ENCODE measurements at places on chromosomes 2 and 18.

DNA sequence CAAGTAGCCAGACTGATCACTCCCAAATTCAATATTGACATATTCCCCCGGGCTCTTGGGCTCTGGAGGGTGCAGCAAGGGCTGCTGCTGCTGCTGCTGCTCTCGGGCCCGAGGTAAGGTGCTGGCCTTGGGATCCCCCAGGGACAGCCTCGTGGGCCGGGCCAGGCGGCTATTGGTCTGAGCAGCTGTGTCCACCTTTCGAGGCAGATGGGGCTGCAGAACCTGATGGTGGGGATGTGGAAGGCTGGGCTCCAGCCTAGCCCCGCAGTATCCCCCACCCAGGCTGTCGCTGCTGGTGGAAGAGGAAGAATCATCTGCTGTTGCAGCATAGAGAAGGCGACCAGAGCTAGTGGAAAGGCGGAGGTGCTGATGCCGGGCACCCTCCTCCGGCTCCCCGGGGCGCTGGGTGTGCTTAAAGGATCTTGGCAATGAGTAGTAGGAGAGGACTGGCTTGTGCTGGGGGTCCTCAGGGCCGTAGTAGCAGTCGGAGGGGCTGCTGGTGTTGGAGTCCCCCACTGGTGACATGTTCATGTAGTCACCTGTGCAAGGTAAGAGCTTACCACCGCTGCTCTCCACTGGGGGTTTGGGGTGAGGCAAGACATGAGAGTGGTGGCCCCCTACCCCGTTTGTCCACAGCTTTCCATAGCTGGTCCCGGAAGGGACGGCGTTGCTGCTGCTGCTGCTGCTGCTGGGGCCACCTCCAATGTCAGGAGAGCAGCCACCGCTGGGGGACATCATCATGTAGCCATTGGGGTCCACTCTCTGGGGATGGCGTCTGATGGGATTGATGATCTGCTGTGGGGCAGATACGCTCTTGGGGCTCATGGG, 3.4 kb downstream of the IRS1 start:
- DNase-seq, result no peak

DNA sequence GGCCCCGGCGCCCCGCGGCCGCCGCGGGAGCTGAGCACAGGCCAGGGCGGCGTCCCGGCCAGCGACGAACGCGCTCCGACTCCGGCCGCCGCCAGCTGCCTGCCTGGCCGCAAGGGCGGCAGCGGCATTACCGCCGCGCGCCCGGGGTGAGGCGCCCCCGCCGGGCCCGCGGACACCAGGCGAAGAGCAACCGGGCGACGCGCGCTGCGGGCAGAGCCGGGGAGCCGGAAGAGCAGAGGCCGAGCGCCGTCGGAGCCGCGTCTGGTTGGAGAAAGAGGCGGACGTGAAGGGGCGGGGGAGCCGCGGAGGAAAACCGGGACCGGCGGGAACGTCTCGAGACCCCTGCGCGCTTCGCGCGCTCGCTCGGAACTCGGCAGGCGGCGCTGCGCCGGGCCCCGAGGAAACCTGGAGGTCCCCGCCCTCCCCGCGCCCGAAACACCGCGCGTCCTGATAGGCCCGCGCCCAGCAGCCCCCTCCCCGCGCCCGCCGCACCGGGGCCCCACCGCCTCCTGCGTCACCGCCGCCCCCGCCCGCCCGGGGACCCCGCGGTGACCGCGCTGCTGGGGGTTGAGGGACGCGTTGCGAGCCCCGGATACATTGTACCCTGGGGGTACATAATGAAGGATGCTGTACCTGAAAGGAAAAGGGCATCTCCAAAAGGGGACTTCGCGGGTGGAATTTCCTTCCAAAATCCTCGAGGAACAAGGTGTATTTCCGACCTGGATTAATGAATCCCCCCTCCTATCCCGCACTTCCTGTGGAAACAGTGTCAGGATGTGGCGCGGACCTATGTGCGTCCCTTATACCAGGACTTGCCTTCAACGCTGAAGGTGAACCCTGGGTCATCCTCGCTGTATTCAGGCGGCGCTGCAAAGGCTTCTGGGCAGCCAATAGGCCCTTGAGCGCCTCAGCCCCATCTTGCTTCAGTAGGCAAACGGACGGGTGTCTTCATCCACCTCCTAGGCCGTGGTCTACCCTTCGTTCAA, 1.0 kb upstream of the B4GALT6 start:
- DNase-seq, result no peak

- no peak for DNase-seq
Observed at GRCh38 chr2:191234376-191234775, 10.8 kb upstream of the MYO1B start.

DNA sequence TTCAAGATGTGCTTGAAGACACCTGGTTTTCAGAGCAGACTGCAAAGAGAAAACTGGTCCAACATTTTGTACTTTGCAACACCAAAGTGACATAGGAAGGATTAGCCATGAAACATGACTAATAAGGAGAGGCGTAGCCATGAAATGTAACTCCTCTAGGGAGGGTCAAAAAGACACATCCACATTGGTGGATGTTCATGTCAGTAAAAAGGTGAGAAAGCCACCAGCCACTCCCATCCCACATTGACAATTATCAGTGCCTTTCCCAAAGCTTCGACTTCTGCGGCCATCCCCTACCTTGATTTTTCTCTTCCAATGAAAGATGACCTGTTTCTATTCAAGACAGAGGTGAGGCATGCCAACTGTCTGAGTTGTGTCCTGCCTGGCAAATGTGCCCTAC, 223.2 kb downstream of the ALK start:
- DNase-seq, result no peak

- no peak for DNase-seq
Observed at GRCh38 chr2:39156107-39156506, 35.3 kb upstream of the SOS1 start.

DNA sequence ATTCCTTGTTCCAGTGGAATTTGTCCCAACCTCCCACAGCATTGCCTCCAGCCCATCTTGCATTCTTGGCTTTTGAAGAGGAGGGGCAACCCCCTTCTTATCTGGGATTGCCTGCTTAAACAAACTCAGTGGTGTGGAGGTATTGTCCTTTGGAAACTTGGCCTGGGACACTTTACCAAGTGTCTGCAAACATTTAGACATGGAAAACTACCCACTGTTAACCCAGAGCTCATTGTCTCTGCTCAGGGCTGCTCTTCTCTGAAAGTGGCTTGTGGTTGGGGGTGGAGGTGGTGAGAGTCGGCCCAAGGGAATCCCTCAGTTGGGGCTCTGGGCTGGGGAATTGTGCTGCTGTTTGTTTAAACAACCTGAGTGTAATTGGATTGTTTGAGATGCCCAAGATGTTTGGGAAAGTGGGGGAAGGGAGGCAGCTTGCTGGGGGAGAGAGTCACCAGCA, 178.3 kb upstream of the GATA6 start:
- DNase-seq, result no peak

DNA sequence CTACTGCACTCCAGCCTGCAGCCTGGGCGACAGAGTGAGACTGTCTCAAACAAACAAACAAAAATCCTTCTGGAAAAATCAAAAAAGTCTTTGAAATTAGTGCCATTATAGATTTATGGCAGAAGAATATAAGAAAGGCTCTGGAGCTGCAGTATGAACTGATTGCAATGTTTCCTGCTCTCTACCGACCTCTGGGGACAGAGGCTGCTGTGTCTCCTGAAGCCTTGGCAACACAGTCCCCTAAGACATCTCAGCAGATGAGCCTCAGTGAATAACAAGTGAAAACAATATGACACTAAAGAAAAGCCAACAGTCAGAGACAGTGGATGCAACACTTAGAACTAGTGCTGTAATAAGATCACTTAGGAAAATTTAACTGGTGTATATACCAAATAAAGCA, 494.9 kb upstream of the LRATD1 start:
- no peak for DNase-seq

DNA sequence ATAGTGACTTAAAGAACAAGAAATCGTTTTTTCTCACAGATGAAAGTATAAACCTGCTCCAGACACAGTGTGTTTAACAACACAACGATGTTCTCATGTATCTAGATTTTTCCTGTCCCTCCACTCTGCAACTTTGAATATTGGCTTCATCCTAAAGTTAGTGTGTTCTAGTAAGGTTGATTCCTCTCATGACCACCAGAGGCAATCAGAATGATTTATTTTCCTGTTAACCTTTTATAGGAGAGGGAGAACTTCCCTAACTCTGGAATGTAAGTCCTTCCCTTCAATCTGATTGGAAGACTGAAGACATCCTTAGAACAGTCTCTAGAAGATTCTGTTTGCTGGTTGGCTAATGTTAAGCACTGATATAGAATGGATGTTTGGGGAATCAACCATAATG, 41.0 kb upstream of the TAF4B start:
- peak; percentile 10 for DNase-seq

DNA sequence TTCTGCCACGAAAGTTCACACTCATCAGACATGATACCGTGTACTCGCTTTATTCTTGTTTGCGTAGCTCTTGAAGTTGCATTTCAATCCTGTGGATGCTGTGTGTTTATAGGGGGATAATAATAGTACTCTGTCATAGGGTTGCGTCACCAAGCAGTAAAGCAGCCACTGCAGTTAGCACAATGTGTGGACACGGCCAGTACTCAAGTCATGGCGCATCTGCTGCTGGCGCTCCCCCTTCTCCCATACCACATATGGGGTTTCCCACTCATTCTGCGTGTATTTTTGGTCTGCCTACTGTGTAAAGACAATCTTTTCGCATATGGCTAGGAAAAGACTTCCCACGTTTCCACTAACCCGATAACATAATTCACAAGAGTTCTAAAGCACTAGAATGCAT, 2.1 kb upstream of the ZBTB14 start:
- DNase-seq, result no peak

GRCh38 chr2:32715391-32715841, 87.6 kb downstream of the TTC27 start:
- DNase-seq, result no peak

- no peak for DNase-seq
Observed at GRCh38 chr2:203683932-203684556, 22.4 kb upstream of the CD28 start.

- DNase-seq, result no peak
Observed at GRCh38 chr2:201233192-201233811, 27.0 kb upstream of the CASP8 start.

DNA sequence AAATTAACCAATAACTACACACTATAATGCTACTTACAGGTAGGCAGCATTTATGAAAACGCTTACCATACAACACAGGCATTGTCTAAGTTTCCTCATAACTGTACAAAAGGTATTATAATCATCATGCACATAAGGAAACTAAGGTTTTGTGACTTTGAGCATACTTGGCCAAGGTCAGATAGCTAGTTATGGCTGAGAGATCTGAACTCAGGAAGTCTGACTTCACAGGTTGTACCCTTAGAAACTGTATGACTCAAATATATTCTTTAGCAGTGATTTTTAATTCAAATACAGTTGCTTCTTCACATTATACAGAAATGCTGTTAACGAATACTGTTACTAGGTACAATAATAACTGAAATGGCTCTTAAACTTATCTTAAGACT, 89.3 kb downstream of the TRIP12 start:
- no peak for DNase-seq
